ENCODE measurements at places on chromosomes 2 and 18.

DNA sequence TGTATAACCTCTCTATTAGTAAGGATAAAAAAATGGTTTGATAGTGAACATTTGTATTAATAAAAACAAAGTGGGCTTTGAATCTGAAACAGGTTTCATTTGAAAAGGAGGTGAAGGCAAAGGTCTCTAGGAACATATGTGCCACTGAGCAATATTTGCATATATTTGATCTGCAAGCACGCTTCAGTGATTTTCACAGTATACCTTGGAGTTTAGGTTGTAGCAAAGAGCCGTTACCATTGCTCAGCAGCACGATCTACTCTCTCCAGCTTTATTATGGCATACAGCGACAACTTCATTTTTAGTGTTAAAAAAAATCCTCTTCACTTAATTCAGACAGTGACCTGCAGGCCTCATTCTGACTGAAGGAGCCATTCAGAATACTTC lies 75.8 kb upstream of the ZEB2 start:
- DNase-seq: no peak

DNA sequence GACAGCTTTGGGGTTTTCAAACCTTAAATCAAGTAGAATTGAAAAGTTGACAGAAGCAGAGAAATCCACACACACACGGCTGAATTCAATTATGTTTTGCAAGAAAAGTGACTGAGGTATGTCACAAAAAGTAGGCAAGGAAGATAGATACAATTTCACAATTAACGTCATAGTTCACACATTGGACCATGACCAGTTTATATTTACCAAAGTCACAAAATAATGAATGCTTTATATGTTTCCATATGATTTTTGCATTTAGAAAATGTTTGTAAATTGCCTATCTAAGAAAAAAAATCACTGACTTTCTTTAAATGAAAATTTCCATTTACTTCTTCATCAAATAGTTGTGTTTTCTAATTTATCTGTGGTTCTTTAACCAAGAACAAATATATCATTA lies 29.4 kb upstream of the ZNF516 start:
- no peak for DNase-seq

DNA sequence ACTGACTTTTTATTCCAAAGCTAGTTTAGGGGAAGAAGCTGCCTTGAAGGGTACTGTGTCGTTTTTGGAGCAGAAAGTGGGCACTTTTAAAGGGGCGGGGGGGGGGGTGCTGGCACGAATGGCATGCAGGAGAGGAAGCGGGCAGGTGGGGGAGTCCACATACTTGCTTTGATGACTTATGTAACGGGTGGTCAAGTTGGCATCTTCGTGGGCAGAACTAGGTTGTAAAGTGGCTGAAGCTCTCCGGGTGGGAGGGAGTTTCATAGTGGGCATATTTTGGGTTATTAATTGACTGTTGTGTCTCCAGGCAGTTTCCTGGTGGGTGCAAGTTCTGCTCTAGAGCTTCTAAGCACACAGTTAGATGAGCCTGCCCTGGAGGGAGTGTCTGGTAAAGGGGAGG lies 19.9 kb downstream of the PCARE start:
- DNase-seq: no peak

GRCh38 chr2:74401891-74402290 lies 19.5 kb downstream of the C2orf81 start:
- DNase-seq: no peak

DNA sequence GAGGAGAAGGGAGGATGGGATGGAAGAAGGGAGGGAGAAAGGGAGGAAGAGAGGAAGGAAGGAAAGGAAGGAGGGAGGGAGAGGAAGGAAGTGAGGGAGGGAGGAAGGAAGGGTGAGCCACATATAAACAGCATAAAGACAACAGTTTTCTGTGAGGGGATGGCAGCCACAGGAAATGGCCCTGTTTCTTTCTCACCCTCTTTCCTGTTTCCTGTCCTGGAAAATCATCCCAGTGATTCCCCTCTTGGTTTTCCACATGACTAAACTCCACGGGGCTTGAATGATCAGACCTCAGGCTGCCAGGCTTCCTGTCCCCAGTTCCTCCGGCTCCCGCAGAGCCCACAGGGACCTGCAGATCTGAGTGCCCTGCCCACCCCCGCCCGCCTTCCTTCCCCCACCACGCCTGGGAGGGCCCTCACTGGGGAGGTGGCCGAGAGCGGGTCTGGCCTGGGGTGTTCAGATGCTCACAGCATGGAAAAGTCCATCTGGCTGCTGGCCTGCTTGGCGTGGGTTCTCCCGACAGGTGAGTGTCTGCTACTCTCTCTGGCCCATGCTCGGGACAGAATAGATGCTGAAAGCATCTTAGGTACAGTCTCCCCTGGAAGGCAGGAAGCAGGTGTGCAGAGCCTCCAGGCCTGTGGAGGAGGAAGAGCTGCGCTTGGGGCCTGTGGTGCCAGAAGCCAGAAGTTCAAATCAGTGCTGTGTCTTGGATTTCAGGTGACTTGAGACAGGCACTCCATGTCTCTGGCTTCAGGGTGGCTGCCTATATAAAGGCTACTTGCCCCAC lies at the start of gene SIGLEC15:
Gene SIGLEC15, plus strand, starts transcription at position 418 of the 787 bp plus-strand sequence. Its CDS starts 54 bp downstream, at position 472.
- no peak for DNase-seq

DNA sequence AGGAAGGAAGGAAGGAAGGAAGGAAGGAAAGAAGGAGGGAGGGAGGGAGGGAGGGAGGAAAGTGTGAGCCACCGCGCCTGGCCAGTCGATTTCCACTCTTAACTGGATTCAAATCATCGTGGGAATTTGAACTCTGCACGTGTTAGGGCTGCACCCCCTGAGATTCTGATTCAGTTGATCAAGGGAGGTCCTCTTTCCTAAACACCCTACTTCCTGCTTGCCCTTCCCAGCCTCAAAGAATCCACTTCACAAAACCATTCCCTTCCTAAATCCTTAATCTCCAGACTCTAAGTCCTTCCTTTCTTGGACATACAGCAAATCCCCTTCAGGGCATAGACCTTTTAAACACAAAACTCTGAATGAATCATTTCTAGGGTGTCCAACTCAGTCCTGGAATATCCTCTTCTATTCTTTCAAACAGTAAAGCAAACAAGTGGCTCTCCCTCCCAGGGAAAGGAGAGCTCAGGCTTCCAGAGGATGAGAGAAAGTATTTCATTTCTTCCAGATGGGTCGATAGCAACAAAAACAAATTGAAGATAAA lies 68.2 kb upstream of the MBOAT2 start:
- DNase-seq: no peak

DNA sequence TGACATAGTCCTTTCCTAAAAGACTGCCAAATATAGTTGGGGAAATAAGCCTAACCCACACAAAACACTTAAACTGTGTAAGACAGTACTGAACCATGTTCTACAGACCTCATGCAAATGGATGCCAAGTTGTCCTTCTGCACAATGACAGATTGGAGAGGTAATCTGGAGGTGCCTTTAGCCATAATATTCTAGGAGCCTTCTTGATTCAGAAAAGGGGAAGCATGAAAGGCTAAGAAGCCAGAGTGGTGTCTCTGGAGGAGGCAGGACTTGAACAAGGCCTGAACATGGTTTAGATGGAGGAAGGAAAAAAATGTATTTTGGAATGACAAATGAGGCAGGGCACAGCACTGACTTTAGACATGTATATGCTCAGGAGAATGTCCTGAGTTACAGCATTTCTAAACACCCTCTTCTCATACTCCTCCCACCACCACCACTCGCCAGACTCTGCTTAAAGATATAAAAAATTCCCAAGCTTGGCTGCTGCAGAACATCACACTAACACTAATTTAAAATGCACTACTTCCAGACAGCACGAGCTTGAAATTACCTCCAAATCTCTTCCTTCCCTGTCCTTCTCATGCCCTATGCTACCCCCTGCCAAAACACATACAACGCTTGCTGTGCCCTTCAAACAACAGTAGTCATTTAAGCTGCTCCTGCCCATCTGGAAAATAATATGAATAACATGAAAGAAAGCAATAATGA lies 110.4 kb downstream of the ANKRD44 start:
- no peak for DNase-seq

DNA sequence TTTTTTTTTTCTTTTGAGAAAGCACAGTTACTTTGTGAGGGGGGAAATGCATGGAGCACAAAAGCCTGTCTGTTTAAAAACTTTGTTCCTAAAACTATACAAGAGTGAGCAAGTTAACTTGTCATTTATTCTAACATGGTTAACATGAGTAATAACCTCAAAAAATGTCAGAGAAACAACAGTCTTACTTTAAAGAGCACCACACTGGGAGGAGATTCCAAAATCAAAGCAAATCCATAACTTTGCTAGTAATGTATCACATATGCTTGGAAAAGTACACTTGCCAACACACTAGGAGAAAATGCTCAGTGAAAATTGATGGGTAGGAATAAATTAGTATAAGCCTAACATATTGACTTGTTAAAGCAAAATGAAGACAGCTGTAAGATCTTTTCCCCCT lies 157.1 kb downstream of the PRPF40A start:
- DNase-seq: no peak

GRCh38 chr18:70368903-70369302 lies 80.1 kb downstream of the SOCS6 start:
- DNase-seq: no peak

GRCh38 chr2:53668624-53669026 lies 99.0 kb upstream of the CHAC2 start:
- no peak for DNase-seq

GRCh38 chr2:180905002-180905401 lies 75.4 kb upstream of the UBE2E3 start:
- DNase-seq: no peak

DNA sequence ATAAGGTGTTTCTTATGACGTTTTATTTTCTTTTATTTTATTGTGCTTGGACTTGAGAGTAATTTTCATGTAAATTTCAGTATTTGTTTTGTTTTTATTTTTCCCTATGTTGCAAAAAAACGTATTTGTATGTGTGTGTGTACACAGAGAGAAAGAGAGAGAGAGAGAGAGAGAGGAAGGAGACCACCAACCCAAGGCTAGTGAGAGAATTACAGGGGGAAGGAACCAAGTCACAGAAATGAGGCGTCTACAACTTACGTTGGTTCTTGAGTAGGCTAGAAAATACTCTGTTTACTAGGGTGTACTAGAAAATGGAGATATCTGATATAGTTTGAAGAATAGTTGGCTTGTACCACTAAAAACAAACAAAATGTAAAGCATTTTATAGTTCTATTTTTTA lies 7.7 kb upstream of the DSC1 start:
- no peak for DNase-seq

DNA sequence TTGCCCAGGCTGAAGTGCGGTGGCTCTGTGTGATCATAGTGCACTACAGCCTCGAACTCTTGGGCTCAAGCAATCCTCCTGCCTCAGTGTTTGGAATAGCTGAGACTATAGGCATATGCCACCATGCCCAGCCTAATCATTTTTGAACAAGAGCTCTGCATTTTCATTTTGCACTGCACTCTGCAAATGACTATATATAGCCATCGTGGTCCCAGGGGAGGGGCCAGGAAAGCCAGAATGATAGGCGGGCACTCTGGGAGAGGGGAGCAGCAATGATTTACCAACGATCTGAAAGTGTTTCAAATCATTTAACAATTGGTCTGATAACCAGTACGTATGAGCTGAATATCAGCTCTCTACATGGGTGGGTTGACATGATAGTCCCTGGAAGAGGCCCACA lies 22.3 kb upstream of the ST3GAL5 start:
- DNase-seq: no peak

DNA sequence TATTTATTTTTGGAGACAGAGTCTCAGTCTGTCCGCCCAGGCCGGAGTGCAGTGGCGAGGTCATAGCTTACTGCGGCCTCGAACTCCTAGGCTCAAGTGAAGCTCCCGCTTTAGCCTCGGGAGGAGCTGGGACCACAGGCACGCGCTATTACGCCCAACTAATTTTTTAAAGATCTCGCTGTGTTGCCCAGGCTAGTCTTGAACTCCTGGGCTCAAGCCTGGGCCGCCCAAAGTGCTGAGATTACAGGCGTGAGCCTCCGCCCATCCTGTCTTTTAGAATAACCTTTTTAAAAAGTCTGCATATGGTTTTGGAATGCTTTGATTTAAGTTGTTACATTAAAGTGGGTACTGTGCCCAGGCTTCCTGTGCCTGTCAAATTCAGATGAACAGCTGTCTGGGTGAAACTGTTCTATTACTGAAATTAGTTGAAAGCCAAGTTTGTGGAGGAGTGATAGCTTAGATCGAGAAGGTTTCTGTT lies 944 bp downstream of the RAB3GAP1 start:
- peak; percentile 59 for DNase-seq

DNA sequence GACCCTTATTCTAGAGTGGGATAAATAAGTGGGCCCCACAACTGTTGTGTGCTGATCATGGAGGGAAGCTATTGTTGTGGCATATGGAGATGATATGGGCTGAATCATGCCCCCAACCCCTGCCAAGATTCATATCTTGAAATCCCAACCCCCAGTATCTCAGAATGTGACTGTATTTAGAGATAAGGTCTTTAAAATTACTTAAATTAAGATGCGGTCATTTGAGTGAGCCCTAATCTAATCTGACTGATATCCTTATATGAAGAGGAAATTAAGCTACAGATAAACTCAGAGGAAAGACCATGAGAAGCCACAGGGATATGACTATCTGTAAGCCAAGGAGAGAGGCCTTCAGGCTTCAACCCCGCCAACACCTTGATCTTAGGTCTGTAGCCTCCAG lies 188.3 kb upstream of the RND3 start:
- no peak for DNase-seq

DNA sequence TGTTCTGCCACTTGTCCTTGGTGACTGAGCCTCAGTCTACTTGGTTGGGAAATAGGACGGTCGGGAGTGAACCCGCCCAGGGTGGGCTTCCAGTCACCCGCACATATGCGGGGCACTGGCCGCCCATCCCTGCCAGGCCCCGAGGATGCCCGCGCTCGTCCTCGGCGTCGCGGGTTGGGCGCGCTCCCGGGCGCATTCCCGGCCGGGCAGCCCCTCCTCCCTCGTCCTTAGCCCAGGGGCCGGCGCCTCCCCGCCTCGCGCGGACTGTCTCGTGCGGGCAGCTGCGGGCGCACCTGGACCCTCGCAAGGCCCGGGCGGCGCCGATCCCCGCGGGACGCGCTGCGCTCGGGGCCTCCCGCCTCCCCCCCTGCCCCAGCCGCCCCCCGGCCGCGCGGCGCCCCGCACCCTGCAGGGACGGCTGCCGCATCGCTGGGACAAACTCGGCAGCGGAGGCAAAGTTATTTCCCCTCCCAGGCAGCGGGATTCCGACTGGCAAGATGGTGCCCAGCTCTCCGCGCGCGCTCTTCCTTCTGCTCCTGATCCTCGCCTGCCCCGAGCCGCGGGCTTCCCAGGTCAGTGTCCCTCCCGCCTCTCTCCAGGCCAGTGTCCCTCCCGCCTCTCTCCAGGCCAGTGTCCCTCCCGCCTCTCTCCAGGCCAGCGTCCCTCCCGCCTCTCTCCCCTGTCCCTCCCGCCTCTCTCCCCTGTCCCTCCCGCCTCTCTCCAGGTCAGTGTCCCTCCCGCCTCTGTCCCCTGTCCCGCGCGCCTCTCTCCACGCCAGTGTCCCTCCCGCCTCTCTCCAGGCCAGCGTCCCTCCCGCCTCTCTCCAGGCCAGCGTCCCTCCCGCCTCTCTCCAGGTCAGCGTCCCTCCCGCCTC lies at the start of gene FBLN7:
Gene FBLN7, plus strand, starts transcription at position 227 of the 874 bp plus-strand sequence. Its CDS starts 271 bp downstream, at position 498.
- DNase-seq: no peak
